ENCODE measurements at places on chromosomes 2 and 18. TPM values are rescaled to one million over a fixed set of nuclear protein-coding genes. Genes with fewer than 3 reads are reported as not detected.

- peak; percentile 82 for DNase-seq
Observed at GRCh38 chr18:62634979-62635630, 80.2 kb upstream of the PHLPP1 start.

- DNase-seq = no peak
Observed at GRCh38 chr2:238227587-238228032, 12.2 kb downstream of the HES6 start.

- no peak for DNase-seq
Observed at GRCh38 chr2:174551697-174552096, 45.9 kb downstream of the WIPF1 start.

DNA sequence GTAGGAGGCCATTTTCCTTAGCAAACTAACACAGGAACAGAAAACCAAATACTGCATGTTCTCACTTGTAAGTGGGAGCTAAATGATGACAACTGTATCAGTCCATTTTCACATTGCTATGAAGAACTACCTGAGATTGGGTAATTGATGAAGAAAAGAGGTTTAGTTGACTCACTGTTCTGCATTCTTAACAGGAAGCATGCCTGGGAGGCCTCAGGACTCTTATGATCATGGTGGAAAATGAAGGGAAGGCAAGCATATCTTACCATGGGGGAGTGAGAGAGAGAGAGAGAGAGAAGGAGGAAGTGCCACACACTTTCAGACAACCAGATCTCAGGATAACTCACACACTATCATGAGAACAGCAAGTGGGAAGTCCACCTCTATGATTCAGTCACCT lies 105.3 kb downstream of the PARD3B start:
- no peak for DNase-seq

GRCh38 chr2:127609818-127610217 lies 36.1 kb upstream of the GPR17 start:
- no peak for DNase-seq

GRCh38 chr2:97708608-97709007 lies 4.8 kb upstream of the ZAP70 start:
- DNase-seq = no peak

- DNase-seq = no peak
Observed at GRCh38 chr2:8612734-8613179, 69.1 kb upstream of the ID2 start.

DNA sequence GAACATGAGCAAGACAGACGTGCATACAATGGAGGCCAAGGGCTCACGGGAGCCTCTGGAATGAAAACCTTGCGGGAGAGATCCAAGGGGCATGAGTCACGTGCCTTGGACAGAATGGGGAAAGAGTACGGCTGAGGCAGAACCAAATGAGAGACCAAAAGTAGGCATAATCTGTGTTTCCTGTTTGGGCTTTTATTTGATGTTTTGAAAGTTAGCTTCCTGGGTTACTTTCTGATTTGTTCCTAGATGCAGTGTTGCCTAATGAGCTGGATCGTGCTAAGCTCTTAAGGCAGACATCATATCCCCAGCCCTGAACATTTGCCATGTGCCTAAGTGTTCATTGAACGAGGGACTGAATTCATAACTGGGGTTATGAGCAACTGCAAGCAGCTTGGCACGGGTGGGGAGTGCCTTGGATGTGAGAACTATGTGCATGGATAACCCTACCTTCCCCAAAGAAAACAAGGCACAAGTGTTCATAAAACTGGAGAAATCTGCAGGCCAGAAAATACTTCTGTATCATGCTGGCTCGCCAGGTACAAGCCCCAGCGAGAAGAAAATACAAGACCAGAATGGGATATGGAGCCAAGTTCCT lies 60.3 kb upstream of the RPL31 start:
- DNase-seq = no peak

DNA sequence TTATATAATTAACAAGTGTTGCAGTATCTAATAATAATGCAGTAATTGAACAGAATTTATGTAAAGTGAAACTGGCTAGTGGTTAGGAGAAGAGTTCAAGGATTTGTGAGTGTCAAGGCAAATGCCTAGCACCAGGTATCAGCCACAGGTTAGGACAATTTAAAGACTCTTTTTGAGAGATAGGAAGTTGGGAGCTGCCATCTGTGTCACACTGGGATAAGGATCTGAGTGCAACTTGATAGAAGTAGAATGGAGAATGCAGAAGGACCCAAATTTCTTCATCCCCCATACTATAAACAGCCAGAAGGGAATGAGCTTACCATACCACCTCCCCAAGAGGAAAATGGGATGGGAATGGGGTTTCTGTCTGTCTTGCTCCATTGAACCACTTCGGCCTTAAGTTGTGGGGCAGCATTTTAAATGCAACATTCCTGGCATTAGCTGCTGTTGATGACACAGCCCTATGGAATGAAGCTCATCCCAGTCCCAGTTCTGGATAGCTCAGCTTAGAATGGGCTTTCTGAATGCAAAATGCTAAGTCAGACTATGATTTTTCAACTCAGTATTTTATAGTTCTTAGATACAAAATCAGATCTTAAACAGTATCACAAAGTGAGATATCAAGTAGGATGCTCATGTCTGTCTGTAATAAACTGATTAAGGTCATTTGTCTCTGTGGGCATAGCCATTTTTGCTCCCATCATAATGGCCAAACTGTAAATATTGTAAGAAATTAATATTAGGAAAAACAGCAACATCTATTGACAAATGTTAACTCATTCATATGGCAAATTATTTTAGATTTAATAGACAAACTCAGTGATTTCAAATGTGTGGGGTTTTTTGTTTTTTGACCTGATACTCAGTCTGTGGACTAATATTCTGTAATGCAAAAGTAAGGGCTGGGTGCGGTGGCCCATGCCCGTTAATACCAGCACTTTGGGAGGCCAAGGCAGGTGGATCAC lies 44.0 kb downstream of the GPR155 start:
- peak; percentile 84 for DNase-seq

The STARD6 gene
- 0.26 TPM for total RNA-seq

- peak; percentile 66 for DNase-seq
Observed at GRCh38 chr2:173079973-173080860, 4.6 kb downstream of the MAP3K20 start.

The ICOS gene
- not detected for total RNA-seq

The TIMM21 gene
- total RNA-seq = 39.7 TPM

- no peak for DNase-seq
Observed at GRCh38 chr2:152584301-152584700, 133.0 kb downstream of the PRPF40A start.

The GAD1 gene
- total RNA-seq = 9.9 TPM

- DNase-seq = no peak
Observed at GRCh38 chr2:107001964-107002696, 116.2 kb upstream of the ST6GAL2 start.

DNA sequence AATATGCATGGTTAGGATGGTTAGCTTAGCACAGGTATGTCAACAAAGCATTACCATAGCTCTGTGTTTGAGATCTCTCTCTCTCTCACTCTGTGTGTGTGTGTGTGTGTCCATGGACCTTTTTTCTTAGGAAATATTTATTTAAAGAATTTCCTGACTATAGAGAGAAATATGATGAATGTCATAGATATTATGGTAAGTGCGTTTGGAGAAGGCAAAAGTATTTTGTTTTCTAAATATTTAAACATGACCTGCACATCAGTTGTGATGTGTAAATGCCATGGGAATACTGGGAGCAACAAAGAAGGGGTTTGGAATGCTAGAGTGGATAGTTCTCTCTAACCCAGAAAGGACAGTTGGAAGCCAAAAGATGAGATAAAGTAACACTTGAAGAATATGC lies 3.9 kb upstream of the TMEM178A start:
- DNase-seq = no peak

The ARHGAP28 gene
- 20.4 TPM for total RNA-seq

GRCh38 chr18:79478484-79479115 lies 82.9 kb downstream of the NFATC1 start:
- no peak for DNase-seq

The OXER1 gene
- not detected for total RNA-seq

DNA sequence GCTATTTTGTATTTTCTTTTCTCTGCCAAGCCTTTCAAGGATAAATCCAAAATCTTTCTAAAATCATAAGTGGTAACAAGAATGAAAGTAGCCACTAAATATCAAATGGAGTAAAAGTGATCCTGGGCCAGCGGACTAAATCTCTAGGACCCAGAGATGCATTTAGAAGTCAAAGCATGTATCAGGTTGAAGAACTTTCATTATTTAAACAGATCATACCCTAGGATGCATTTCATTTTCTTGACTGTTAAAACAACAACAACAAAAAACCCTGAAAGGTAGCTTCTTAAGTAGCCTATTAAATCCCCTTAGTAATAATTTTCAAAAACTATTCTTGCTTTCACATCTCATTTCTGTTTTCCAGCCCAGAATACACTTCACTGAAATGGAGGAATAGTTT lies 4.8 kb upstream of the POU3F3 start:
- no peak for DNase-seq

The VAMP8 gene
- total RNA-seq = 1.5 TPM

- no peak for DNase-seq
Observed at GRCh38 chr2:183919926-183920325, 678.4 kb upstream of the ZNF804A start.

- DNase-seq = peak; percentile 74
Observed at GRCh38 chr18:2223849-2224248, 347.5 kb downstream of the METTL4 start.
